ENCODE measurements at places on chromosomes 13 and 19.

DNA sequence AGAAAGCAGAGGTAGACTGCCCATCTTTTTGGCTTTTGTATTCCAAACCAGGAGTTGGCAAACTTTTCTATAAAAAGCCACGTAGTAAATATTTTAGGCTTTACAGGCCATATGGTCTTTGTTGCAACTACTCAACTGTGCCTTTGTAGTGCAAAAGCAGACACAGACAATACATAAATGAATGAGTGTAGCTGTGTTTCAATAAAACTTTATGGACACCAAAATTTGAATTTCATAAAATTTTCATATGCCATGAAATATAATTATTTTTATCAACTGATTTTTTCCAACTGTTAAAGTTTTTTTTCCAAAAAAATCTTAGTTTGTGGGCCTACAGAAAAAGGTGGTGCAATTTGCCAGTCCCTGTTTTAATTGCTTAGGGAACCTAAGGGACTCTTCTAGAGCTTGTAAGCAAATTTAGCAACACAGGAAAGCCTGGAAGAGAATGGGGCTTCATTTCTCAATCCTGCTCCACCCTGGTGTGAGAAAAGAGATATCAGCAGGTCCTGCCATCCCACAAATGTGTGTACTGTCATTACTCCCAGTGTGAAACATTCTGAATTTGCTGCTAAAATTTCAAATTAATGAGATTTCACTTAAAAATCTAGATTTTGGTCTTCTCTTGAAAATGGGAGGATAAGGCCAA, 194.2 kb downstream of the RGCC start:
- no peak for DNase-seq

- DNase-seq, result no peak
Measured at GRCh38 chr13:101453784-101454201, 1.3 kb downstream of the ITGBL1 start.

DNA sequence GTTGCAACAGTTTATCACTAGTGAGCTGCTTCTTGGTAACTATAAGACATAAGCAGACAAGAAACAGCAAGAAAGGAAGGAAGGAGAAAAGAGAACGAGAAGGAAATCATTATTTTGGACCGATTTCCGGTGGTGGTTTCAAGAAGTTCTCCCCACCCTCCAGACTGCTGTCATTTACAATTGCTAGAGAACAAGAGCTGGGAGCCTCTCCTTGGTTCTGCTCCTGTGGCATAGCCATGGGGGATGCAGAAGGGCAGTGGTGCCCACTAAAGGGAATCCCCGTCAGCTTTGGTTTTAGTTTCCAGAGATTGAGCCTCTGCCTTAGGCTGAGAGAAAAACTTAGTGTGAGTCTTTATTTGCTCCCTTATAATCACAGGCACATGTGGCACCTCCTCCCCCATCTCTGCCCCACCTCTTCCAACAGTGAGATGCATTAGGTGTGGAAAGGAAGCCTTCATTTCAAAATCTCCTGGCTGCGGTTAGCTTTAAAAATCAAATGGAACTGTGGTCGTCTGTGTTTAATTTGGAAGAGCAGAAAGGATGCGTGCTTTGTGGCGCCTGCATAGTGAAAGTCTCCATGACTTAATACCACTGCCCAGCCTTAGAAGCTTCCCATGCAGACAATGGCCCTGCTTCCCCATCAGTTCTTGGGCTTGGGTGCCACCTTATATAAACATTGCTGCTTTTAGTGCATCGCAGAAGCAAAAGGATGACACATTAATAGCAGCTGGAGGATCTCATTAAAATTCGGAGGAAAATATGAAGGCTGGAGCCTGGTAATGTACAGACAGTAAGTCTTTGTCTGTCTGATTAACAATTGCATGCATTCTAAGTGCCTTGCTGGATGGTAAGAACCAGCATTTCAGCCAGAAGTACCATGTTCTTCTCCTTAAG, 25.0 kb downstream of the LRCH1 start:
- DNase-seq, result no peak

DNA sequence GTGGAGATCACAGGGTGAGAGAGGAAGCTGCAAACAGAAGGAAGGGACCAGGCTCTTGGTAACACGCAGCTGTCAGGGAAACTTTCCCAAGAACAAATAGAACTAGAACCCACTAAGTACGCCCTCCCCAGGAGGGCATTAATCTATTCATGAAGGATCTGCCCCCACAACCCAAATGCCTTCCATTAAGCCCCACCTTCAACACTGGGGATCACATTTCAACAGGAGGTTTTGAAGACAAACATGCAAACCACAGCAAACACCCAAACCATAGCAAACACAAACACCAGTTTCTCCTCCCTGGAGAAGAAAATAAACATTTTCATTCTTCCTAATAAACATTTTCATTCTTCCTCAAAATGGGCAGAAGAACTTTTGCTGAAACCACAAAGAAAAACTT, 329.6 kb downstream of the EFNB2 start:
- DNase-seq, result no peak

DNA sequence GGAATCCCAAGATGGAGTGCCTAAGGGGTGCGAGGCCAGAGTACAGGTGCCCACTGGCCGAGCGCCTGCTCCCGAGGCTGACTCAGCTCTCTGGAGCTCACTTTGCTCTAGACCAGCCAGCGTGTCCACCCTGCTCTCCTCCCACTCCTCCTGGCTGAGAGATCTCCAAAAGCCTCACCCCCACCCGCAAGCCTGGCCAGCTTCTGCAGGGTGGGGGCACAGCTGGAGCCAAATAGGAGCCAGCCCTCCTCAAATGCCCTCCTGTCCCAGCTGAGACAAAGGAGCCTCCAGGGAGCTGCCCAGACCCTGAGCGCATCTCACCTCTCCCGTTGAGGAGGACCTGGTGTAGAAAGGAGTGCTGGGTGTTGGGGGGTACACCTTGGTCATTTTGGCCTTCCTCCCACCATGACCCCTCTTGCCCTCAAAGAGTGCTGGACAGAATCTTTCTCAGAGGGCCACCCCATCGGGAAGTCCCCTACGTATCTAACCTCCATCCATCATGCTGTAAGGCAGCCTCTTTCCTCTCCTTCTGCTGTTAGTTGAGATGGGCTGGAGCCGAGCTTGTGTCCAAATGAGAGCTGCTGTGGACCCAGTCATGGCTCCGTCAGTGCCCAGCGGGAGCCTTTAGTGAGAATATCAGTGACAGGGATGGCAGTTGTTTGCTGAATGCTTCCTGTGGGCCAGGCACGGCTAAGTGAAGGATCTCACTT, 123.9 kb upstream of the VSTM2B start:
- no peak for DNase-seq

DNA sequence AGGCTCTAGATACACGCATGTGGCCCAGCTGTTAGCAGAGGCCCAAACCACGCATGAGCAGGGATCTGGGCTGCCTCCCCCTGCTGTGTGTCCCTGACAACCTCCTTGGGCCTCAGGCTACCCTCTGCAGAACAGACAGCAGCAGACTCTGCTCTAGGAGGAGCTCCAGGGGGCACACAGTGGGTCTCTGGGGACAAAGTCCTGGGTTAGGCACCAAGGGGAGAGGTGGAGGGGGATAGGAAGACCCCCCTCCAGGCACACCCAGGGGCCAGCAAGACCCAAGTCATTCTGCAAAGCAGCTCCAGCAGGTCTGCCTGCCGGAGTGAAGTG, 8.0 kb downstream of the TINCR start:
- DNase-seq, result no peak

DNA sequence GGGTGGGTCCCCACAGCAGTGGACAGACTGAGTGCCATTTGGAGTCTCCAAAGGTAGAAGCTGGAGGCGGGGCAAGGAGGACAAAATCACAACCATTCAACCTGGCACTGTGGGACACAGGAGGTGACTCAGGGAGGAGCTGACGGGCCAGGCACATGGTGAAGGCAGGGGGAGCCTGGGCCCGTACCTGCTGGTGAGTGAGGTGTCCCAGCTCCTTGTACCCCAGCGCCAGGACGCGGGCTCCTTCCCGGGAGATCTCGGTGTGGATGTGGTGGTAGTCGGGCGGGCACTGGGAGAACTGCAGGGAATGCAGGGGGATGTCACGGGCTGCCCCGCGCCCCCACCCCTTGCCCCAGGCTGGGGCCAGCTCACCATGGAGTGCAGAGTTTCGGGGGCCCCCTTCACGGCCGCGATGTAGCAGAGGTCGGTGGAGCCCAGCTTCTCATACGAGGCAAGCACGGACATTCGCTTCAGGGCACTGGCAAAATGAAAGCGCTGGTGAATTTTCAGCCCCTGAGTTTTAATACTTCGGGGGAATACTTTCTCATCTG, 9.8 kb downstream of the ATP13A1 start:
- DNase-seq, result no peak

- no peak for DNase-seq
Measured at GRCh38 chr13:52036037-52036436, 11.5 kb downstream of the UTP14C start.

DNA sequence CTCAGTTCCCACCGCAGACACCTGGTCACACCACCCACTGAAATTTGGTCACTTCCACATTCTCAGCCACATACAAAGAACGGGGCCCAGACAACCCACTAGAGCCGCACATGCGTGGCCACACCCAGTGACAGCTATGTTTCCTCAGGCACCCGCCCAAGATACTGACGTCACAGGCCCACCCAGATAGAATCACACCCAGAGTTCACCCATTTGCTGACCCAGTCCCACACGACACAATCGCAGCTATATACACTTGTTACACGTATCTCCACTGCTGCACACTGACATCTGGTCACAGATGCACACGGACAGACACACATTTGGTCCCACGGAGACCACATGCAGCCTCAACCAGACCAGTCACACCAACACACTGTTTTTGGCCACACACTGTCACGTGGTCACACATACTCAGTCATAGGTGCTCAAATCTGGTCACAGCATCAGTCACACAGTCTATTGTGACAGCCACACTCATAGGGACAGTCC, 2.9 kb downstream of the NUMBL start:
- DNase-seq, result no peak

DNA sequence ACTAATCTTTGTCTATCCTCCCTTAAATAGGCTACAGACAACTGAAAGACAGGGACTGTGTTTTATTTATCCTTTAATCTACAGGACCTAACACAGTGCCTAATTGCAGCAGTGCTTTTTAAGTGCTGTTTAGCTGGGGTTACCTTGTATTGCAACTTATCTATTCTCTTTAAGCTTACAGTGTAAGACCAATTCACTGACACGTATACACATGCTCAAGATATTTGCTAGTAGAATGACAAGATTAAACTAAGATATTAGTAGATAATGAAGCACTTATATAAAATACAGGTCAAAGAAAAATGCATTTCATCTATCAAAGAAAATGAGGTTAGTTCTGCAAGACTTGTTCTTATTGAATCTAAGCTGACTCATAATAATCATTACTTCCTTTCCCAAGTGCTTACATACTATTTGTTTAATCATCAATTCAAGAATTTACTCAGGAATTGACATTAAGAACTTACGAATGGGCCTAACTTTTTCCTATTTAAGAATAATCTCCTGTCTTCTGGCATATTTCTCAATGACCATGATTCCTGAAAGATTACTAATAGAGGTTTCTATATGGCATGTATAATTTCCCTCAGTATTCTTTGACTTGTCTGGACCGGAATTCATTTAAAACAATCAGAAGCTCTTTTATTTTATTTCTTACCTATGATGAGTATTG, 75.8 kb upstream of the MAB21L1 start:
- DNase-seq, result no peak

DNA sequence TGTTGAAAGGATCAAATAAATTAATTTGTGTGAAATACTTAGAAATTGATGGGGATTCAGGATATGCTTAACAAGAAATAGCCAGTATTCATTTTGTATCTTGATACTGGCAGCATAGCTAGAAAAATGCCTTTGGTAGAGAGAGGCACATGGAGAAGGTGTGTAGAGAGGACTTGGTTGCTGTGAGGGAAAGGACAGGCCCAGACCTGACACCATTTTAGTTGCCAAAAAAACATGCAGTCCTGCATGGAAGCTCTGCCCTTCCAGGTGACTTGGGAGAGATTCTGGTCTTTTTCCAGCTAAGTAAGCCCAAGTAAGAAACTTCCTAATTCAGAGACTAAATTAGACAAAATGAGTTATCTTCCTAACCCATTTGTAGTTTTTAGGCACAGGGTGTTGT, 335.0 kb downstream of the RFC3 start:
- DNase-seq, result no peak

DNA sequence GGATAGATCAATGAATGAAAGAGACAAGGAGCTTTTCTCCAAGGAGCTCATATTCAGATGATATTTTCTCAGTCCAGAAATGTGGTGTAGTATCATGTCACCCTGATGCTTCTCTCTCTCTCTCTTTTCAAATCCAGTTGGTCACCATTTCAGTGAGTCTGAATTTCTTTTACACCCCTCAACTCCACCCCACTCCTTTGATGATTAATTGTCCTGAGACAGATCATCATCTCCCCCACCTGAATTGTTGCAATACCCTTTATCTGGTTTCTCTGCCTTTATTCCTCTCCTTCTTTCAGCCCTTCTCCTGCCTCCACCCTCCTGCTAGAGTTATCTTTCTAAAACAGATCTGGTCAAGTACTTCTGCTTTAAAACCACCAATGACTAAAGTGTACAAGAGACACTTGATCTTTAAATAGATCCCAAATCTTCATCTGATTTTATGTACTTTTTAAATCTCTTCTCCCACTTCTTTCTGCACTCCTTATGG, 299.8 kb downstream of the KLF5 start:
- DNase-seq, result no peak

DNA sequence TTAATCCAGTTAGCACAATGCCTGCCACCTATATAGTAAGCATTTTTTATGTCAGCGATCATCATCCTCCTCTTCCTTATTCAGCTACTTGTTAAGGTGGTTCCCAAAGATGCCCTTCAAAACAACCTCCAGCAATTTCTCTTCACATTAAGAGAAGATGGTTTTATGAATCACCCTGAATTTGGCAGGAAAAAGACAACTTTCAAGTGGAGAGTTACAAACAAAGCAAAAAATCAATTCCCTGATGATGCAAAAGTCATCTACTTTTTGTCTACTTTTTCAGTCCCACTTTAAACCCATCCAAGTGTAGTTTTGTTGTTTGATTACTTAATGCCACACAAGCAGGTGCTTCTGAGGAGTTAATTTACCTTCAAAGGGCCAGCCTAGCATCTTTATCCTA, 139.1 kb upstream of the SERP2 start:
- no peak for DNase-seq

- no peak for DNase-seq
Measured at GRCh38 chr13:98690348-98691022, 62.0 kb downstream of the SLC15A1 start.

Data from T-helper 1 cell (primary cell).